ENCODE measurements at places on chromosomes 6 and 20. TPM values are rescaled to one million over a fixed set of nuclear protein-coding genes. Genes with fewer than 3 reads are reported as not detected.

Gene EFCAB8
- 0.07 TPM for total RNA-seq

Gene SYNGAP1
- total RNA-seq = 1.5 TPM

Gene CHRNA4
- total RNA-seq = not detected

Gene MYT1
- total RNA-seq = not detected

Gene C6orf163
- total RNA-seq = 0.56 TPM
